Cerebellar cortex (tissue), 1 donor: ENCODE measurements at places on chromosomes 6 and 20.

- DNase-seq: no peak
Observed at GRCh38 chr6:105178110-105178509, 1.7 kb downstream of the POPDC3 start.

DNA sequence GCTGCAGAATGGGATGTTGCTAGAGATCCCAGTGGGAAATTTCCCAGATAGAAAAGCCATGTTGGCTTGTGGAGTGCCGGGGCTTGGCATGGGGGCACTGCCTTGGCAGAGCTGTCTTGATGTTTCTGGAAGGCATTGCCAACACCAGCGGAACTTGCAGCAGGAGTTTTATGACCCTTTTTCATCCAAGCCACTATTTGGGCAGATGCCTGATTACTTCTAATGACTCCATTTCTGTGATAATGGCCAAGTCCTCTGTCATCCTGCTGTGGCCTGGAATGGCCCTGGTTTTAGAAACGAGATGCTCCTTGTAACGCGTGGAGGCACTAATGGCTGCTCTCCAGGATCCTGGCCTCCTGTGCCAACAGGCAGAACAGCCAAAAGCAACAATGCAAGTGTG is 229.0 kb downstream of the ZNF217 start:
- peak; percentile 9 for DNase-seq

GRCh38 chr20:24634855-24635254 is 165.4 kb downstream of the SYNDIG1 start:
- peak; percentile 23 for DNase-seq

GRCh38 chr6:31615748-31616147 is 714 bp downstream of the AIF1 start:
- no peak for DNase-seq

GRCh38 chr20:59138114-59138748 is 25.4 kb upstream of the ZNF831 start:
- no peak for DNase-seq

DNA sequence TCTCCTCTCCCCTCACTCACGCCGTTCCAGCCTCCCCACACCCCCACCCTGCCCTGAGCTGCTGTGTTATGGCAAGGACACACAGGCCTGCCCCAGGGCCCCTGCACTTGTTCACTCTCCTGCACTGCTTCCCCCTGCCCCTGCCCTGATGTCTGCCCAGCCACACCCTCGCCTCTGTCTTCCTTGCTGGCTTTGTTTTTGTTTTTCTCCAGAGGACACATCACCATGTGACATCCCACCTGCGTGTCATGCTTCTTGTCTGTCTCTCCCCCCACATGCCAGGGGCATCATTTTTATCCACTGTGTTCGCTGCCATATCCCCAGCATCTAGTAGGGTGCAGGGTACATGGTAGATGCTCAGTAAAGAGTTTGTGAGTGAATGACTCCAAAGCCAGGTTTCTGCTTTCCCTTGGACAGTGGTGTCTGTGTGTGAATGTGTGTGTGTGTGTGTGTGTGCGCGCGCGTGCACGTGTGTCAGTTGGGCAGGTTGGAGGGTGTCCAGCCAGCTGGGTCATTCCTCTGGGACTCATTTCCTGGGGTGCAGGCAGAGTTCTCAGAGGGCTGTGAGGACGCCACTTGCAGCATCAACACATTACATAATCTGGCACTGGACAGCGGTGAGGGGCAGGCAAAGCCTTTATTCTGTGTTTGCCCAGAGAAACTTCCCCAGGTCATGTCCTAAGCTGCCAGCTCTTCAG is 60.6 kb downstream of the STK35 start:
- no peak for DNase-seq

GRCh38 chr20:45066372-45066771 is 34.6 kb downstream of the KCNS1 start:
- DNase-seq: no peak

GRCh38 chr6:107413966-107414645 is 45.3 kb downstream of the PDSS2 start:
- DNase-seq: no peak

DNA sequence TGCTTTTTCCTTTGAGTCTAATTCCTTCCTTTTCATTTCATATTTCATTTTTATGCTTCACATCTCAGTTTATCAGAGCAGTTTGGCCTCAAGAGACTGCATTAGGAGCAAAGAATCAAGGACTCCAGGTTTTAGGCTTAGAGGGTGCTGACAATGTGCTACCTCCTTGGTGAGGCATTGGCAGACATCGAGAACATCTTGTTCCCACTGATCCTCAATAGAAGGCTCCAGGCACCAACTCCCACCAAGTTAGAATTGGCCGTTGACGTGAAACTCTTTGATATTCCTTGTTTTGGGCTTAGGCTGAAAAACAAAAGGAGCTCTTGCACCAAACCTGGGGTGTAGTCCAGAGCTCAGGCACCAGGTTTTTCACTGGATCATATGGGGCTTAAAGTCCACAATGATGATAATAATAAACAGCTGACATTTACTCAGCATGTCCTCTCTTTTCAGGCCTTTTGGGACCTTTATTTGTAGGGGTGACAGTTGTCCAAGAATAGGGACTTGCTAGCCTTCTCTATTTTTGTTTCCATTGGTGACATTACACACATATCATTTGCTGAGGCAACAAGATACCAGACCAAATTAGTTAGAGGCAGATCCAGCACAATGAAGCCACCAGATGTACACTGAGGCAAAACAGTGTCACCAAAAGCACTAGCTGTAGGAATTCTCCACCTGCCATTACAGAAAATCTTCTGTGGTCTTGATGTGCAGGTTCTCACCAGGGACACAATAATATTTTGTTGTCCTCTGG is 81.0 kb upstream of the ENPP5 start:
- no peak for DNase-seq

GRCh38 chr6:165486183-165487137 is 176.6 kb downstream of the PDE10A start:
- no peak for DNase-seq

DNA sequence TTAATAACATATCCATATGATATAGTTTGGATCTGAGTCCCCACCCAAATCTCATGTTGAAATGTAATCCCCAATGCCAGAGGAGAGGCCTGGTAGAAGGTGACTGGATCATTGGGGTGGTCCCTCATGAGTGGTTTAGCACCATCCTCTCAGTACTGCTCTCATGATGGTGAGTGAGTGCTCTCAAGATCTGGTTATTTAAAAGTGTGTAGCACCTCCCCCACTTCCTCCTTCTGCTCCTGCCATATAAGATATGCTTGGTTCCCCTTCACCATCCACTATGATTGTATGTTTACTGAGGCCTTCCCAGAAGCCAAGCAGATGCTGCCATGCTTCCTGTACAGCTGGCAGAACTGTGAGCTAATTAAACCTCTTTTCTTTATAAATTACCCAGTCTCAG is 22.9 kb downstream of the IRF4 start:
- no peak for DNase-seq

GRCh38 chr20:38554986-38555385 is 26.0 kb upstream of the ADIG start:
- no peak for DNase-seq

DNA sequence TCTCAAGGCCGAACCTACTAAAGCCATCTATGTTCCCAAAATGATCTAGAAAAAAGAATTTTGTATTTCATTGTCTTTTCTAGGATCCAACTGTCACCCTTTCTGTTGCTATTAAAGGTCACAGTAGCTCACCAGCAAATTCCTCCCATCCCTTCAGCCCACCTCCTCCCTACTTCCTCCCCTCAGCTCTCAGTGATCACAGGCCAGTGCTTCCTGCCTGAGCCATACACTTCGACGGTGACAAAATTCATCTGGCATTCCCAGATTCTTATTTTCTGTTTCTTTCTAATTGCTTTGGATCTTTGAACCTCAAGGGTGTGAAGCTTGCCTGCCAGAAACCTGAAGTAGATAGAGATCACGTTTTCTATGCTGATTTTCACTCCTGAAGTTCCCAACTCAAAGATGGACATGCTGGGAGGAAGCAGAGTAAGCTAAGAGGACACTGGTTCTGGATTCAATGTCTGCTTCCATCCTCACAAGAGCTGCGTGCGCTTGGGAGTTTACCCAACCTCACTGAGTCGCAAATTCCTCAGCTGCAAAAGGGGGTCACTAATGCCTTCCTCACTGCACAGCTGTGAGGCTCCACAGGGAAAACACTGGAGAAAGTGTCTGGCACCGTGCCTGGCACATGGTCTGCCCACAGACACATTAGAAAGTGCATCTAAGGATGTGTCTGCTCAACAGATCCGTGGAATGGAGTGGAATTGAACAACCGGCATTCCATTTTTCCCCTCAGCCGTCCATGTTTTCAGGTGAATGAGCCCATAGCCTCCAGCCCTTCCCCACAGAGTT is 34.5 kb downstream of the MDGA1 start:
- no peak for DNase-seq

DNA sequence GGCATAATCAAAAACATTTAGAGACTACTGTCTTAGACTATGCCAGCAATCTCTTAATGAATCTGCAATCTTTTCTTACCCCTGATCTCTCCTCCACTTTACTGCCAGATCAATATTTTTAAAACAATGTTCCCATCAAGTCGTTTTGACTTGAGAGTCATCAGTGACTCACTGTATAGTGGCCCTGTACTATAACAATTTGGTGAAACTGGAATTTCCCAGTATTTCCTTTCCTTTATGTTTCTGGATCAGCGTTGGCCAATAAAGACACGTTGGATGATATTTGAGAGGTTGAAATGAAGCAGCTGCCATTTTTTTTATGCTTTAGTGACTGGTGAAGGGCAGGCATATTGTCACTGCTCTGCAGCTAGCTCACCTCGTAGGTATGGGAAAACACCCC is 10.1 kb upstream of the SMIM13 start:
- DNase-seq: no peak

GRCh38 chr6:157227202-157228166 is 95.8 kb downstream of the TMEM242 start:
- no peak for DNase-seq

GRCh38 chr6:98578016-98578415 is 256.4 kb upstream of the POU3F2 start:
- DNase-seq: no peak

GRCh38 chr6:1255636-1256365 is 56.1 kb upstream of the FOXQ1 start:
- peak; percentile 81 for DNase-seq

- no peak for DNase-seq
Observed at GRCh38 chr6:118865100-118865391, 28.9 kb upstream of the ASF1A start.
